CD4-positive, alpha-beta T cell treated with Interleukin-15 for 1 hour (primary cell): ENCODE measurements at places on chromosomes 12 and 14.

DNA sequence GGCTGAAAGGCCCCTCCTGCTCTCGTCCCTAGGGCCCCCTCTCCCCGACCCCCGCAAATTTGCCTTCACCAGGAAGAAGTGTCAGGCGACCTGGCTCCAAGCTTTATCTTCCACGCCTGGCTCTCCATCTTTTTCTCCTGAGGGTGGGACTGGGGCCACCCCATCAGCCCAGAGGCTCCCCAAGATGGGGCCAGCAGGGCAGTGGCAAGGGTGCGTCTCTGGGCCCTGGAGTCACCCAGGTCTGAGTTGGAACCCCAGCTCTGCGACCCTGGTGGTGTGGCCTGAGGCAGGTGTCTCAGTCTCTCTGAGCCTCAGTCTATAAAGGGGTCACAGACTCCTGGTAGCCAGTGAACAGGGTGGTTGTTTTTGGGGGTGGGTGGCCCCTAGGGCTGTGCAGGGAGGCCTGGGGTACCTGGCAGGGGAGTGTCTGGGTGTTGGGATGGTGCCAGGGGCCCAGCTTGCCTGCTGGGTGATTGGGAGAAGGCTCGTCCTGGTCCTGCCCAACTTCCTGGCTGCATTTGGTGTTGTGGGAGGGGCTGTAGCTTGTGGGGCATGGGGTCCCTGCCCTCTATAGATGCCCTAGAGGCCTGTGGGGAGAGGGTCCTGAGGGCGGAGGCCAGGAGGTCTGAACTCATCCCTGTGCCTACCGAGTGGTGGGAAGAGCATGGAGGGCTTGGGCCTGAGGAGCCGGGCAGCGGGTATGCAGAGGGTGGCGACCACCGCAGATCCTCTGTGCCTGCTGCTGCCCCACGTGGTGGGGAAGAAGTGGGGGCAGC, 7.6 kb downstream of the KIF26A start:
- peak; percentile 12 for DNase-seq

- no peak for DNase-seq
Measured at GRCh38 chr14:52333108-52333507, 19.0 kb downstream of the PTGER2 start.

DNA sequence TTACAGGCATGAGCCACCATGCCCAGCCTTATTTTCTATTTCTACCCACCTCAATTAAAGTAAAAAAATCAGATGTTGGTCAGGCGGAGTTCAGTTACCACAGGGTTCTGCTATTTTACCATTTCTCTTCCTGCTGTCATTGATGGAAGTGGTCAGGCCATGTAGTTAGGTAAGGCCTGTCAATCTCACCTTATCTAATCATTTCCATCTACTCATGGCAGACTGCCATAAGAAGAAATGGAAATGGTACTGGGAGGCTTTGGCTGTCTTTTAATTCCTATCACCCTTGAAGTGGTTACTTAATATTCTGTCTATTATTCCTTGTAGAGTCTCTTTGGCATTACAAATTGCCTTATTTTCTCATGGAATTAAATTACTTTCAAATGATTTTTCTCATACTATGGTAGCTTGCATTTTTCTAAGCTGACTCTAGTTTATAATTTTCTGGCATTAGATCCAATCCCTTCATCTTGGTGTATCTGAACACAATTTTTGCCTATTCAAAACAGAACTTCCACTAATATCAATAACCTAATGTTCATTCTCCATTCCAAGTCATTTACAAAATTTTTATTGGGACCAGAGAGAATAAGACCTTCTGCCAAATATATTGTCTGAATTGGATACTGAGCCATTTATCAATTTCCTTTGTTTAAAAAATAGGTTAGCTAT, 198.7 kb downstream of the DACT1 start:
- DNase-seq, result no peak

DNA sequence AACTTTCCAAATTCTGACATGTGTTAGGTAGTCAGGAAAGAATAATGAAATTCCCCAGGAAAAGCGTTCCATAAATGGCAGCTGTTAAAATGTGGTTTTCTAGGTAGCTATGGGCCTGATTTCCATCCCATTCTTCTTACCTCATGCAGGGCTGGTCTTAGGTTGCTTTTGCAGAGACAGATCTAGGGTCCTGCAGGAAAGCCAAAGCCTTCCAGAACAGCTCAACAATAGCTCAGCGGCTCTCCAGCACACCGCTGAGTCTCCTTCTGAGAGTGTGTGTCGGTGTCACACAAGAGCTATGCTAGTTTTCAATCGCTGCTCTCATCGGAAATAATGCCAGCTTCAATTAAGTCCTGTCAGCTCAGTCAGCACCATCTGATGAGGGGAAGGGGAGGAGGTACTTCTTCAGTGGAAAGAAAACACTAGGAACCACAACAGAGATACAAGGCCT, 106.7 kb downstream of the TMEM30B start:
- DNase-seq, result no peak

DNA sequence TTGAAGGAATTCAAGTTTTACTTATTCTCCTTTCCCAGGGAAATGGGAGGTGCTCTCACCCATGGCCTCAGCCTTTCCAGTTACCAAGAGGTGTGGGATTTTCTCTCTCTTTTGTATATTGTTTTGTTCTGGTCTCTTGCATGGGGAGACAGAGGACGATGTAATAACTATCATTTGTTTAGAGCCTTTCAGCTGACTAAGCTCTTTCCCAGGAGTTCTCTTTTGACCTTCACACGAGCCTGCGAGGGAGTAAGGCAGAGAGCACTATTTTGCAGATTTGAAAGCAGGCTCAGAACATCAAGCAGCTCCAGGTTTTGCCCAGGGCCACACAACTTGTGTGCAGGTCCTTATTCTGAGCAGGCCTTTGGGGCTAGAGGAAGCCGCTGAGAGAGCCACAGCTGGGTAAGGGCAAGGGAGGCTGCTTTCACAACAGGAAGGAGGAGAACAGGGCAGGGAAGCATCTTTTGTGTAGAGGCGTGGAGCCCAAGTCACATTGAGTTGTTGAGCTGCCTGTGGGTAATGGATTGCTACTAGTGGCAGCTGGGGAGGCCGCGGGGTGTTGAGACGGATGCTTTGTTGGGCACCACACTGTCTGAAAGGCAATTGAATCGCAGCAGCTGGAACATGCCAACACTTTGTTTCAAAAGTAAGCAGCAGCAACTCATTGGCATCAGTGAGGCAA, 116.2 kb downstream of the PRMT8 start:
- DNase-seq, result no peak

- no peak for DNase-seq
Measured at GRCh38 chr12:12636641-12637040, 25.0 kb downstream of the CREBL2 start.

DNA sequence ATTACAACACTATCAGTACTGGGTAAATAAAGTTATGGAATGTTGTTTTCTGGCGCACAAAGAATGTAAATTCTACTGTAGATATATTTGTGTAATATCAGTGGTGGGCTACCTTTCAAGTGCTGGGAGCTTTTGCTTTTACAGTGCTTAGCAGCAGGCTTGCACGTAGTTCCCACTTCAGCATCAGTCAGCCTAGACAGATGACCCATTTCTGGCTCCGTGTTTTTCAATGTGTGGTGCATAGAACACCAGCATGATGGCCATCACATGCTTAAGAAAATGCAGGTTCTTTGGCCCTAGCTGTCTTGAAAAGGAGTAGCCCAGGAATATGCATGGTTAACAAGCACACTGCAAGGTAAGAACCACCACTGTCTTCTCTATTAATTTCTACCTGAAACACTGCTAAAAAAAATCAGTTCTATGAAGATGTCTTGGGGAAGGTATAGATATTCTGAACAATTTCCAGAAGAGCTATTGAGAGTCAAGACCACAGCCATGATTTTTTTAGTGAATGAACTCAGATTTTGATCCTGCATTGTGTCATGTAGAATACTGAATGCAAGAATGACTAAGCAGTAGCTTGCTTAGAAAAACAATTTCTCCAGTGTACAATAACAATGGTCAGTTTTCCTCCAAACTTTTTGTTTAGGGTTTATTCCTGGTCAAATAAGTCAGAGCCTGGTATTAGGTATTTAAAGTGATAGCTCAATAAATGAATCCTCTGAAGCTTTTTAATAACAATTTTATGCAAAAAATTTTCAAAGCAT, 195.7 kb downstream of the AKAP6 start:
- no peak for DNase-seq

DNA sequence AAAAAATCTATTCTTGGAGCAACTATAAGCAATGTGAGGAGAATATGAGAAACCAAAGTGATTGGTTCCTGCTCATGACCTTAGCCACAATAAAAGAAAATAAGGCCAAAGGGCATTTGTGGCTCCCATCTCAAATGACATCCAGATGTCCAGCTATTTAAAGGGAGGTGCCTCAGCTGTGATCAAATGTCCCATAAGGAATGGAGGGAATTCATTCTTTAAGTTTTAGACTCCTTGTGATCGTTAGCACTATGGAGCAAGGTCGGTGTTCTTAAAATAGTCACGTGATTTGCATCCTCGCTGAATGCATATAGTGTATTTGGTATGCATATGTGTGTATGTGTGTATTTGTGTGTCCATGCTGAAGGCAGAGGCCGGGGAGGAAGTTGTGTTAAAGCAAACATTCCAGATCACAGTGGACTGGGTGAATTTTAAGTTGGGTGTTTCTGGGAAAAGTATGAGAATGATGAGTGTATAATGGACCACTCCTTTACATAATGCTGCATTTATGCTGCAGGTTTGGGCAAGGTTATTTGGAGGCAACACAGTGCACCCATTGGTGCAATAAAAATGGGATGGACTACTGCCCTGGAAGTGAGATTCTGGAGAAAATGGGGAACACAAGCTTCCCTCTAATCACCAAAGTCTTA, 5.6 kb upstream of the E2F7 start:
- no peak for DNase-seq

DNA sequence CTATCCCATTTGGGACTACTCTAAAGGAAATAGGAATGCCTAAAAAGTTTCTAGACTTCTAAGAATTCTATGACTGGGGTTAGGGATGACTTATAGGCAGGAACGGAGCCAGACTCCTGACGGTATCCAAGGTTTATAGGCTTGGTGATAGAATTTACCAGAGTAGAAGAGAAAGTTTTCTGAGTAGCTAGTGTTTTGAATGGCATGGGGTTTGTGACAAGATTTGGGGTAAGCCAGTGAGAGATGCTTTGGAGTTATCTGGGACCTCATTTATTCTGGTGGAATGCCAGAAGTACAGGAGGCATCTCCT, 444.6 kb downstream of the RAD51B start:
- no peak for DNase-seq

- no peak for DNase-seq
Measured at GRCh38 chr12:26995706-26996105, 18.5 kb downstream of the TM7SF3 start.

- DNase-seq, result no peak
Measured at GRCh38 chr12:117034249-117034648, 65.0 kb downstream of the TESC start.

DNA sequence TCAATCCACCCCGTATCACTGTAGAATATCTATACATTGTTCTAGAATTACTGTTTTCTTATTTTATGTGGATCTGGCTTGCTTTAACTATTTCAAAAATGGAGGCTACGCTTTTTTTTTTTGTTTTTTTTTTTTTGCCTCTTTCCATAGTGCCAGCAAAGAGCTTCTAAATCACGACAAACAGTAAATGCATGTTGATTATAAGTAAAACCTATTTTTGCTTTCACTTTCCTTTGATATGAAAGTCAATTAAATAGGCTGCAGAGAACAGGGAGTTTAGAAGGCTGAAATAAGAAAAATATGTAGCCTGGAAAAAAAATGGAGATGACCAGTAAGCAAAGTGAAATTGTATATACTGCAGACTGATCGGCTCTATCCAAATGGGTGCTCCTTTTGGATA, 112.3 kb upstream of the AMIGO2 start:
- DNase-seq, result no peak

GRCh38 chr14:22821193-22822015, 6.2 kb upstream of the SLC7A7 start:
- no peak for DNase-seq

DNA sequence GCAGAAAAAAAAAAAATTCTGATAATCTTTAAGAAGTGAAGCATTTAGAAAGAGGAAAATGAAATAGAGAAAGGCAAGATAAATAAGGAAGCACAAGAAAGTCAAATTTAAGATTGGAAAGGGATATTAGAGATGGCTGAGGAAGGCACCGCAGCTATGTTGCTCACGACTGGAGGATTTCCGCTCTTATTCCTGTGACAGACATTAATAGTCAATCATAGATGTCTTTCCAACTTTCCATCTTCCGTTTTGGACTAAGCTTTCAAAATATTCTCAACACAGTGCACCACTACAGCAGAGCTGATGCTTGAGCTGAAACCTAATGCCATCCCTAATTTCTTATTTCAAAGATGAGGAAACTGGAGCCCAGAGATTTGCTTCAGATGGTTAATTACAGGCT, 290.6 kb downstream of the FOXN3 start:
- DNase-seq, result no peak

- DNase-seq, result no peak
Measured at GRCh38 chr14:50669441-50669986, 1.4 kb upstream of the SAV1 start.

GRCh38 chr12:102957339-102958050, at the start of gene ASCL1:
ASCL1 (plus strand) TSS chr12:102957674; CDS start chr12:102958245, 571 bp downstream.
- DNase-seq, result no peak

DNA sequence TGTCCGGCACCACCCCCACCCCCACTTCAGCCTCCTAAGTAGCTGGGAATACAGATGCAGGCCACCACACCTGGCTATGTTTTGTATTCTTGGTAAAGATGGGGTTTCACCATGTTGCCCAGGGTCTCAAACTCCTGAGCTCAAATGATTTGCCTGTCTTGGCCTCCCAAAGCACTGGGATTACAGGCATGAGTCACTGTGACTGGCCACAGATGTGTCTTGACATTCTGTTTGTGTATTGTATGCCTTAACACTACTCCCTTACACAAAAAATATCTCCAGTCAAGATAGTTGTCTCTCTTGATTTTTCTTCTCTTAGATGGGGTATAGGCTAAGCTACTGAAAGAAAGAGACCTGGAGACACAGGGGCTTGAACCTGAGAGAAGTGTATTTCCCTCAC, 17.6 kb downstream of the CLEC14A start:
- DNase-seq, result no peak

DNA sequence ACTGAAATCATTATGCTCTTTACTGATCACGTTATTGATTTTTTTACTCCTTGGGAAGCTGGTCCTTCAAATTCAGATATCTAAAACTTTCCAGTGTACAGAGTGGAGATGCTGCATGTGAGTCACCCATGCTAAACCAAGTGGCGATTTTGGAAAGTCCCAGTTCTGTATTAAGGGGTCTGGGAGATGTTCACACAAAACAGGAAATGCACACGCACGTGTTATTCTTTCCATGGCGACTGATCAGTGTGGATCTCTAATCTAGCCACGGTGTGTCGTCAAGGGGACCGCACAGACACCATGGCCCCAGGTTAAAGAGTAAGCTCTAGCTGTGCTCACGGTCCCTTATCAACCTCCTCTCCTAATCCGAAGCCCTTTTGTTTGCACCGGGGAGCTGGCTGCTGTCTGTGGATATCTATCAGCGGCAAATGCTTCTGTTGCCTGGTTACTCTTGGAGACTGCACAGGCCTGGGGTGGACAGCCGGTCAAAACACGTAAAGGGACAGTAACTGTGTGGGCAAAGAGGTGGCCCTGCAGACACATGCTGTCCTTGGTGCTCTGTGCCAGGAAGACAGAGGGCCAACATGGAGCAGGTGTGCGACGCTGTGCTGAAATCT, 96.6 kb downstream of the RIMBP2 start:
- no peak for DNase-seq

- no peak for DNase-seq
Measured at GRCh38 chr12:80277732-80278131, 166.3 kb upstream of the PTPRQ start.

- no peak for DNase-seq
Measured at GRCh38 chr14:92154283-92154942, 32.6 kb downstream of the CPSF2 start.

GRCh38 chr14:34722723-34723545, 8.5 kb upstream of the CFL2 start:
- DNase-seq, result peak; percentile 20

- no peak for DNase-seq
Measured at GRCh38 chr12:118140825-118141224, 4.9 kb downstream of the PEBP1 start.
